ENCODE measurements at places on chromosomes 2 and 18.

GRCh38 chr2:196925768-196926561 lies 542 bp downstream of the PGAP1 start:
- DNase-seq = no peak

GRCh38 chr2:85772019-85772745 lies 18.4 kb downstream of the ATOH8 start:
- peak; percentile 97 for DNase-seq

- DNase-seq = peak; percentile 52
Measured at GRCh38 chr18:79933765-79934164, 17.7 kb downstream of the SLC66A2 start.

GRCh38 chr2:39504790-39505335 lies 67.8 kb upstream of the MAP4K3 start:
- DNase-seq = no peak

GRCh38 chr18:8359076-8359475 lies 250.2 kb upstream of the RAB12 start:
- no peak for DNase-seq

DNA sequence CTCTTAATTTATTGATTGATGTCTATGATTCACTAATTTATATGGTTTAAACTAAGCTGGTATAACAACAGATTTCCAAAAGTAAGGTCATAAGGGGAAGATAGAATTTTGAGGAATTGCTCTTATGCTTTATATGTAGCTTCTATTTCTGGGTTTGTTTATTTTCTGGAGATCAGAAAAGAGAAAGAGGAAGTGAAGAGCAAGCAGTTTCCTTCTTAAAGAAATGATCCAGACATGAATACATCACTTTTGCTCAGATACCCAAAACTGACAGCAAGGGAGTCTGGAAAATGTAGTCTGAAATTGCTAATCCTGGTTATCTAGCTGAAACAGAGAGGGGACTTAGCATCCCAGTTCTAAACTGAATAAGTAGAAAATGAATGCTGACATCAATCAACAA lies 912.5 kb upstream of the CRIM1 start:
- no peak for DNase-seq

DNA sequence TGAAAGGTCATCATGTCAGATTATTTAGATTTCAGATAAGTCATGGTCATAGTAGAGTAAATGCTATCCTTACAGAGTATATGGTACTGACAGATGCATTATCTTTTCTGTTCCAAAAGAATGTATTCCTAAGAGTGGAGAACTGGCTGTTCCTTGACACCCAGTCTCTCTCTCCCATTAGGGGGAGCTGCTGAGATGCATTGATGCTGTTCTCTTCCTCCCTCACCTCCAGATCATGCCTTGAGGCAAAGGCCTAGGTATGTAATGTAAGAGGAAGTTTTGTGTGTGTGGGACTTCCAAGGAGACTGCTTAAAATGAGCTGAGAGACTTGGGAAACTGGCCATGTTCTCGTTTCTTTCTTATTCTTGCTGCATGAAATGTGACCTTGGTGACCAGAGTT lies 979.5 kb upstream of the CELF4 start:
- no peak for DNase-seq

DNA sequence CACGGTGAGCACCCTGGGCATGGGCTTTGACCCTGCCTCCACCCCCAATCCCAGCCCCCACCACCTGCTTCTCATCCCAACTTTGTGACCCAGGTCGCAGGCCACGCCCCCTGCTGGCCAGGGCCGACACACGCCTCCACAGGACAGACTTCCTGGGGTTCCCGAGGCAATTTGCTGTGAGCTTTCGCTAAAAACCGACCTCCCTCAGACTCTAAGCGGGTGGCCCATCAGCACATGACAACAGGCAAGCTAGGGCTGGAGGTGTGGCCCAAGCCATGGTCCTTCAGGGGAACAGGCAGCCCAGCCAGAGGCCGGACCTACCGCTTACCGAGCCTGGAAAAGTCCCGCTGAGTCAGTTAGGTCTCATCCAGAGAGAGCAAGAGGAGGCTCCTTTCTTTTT lies 31.9 kb downstream of the C1QL2 start:
- DNase-seq = no peak

DNA sequence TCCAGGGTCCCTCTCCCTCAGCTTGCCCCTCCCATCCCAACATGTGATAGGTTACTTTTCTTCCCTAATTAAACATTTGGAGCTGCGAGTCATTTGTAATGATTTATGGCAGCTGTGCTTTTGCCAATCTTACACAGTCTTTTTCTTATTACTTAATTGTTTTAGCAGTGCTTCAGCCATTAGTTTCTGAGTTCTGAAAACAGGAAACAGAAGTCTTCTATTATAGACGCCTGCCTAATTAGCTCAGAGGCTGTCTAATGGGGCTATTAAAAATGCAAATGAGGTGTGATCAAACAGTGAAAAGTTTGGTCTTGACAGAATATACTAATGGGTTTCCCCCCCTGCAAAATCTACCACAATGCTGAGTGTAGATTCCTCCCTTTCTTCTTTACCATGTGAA lies 388.3 kb upstream of the CELF4 start:
- no peak for DNase-seq

- DNase-seq = no peak
Measured at GRCh38 chr2:136167721-136168475, 49.9 kb upstream of the CXCR4 start.

DNA sequence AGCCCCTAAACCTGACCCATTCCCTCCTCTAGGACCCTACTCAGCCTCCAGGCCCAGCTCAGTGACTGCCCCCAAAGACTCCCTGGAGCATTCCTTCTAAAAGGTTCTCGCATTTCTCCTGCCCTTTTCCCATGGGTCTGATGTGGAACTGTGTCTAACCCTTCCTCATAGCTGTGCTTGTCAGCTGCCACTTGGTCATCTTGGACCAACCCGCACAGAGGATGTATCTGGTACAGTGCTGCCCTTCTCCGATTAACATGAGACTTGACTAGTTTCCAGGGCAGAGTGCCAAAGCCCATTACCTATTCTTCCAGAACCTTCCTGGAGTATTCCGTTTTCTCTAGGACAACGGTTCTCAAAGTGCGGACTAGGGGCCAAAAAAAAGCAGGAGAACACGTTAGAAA lies 518 bp upstream of the NFU1 start:
- peak; percentile 70 for DNase-seq

GRCh38 chr2:183426825-183427224 lies 302.6 kb downstream of the NUP35 start:
- no peak for DNase-seq

GRCh38 chr2:118091631-118092030 lies 3.4 kb downstream of the INSIG2 start:
- no peak for DNase-seq

- DNase-seq = no peak
Measured at GRCh38 chr2:152627351-152627957, 89.8 kb downstream of the PRPF40A start.

DNA sequence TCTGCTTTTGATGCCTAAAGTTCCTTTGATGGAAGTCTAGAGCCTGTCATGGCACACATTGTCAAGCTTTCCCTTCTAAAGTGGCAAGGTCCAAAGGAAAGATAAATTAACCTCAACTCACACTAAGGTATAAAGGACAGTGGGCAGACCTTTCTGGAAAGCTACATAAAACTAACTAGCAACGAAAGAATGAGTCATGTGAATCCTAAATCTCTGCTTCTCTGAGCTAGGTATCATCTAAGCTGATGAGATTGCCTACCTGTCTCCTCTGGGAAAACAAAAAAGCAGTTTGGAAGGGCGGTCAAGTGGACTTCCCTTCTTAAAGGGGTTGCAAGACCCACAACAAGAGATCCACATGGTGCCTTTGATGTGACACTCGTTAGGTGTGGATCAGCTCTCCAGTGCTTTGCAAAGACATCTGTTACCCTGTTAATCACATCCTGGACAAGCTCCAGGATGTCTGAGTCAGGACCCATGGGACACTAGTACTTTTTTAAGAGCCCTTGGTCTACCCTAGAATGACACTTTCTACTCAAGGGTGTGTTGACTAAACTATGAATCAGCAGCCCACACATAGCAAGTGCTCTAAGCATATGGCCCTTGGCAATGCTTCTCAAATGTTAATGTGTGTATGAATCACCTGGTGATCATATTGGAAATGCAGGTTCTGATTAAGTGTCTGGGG lies 173.5 kb downstream of the ALK start:
- no peak for DNase-seq

DNA sequence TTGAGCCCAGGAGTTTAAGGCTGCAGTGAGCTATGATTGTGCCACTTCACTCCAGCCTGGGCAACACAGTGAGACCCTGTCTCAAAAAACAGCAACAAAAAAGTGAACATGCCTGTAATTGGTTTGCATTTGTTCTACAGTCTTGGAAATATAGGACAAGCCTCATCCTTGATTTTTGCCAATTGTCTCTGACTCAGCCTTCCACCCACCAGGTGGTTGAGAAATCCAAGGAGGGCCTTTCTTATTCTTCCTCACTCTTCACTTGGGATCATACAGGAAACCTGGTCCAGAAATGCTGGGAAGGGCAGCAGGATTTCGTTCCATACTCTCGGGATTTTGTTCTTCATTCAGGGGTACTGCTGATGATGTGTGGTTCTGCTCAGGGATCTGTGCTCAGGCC lies 94.6 kb downstream of the CDC42EP3 start:
- DNase-seq = no peak

GRCh38 chr2:105895990-105896764 lies 151.5 kb downstream of the NCK2 start:
- DNase-seq = no peak

DNA sequence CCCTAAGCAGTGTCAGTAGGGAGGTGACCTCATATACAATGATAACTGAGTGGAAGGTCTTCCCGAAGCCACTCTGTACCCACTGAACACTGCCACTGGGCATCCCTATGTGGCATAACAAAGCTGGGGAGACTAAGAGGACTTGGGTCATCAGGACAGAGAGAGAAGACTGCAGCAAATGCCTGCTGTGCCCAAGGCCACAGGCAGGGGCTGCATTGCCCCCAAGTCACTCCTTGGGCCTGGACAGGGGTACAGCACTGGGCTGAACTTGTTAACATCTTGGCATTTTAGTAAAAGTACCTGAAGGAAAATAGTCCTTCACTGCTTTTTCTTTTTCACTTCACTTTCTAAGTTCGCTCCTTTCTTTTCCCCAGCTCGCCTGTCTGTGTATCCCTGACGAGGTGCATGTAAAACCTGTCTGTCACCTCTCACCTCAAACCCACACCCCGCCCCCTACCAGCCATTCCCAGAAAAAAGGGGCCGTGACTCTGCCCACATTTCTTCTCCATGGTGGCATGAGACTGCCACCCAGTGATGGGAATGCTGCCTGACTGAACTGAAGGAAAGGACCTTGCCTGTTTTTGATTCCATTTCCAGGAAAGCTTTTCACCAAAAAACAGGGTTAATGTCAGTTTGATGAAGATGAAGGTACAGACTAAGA lies 62.9 kb downstream of the MTHFD2 start:
- no peak for DNase-seq

DNA sequence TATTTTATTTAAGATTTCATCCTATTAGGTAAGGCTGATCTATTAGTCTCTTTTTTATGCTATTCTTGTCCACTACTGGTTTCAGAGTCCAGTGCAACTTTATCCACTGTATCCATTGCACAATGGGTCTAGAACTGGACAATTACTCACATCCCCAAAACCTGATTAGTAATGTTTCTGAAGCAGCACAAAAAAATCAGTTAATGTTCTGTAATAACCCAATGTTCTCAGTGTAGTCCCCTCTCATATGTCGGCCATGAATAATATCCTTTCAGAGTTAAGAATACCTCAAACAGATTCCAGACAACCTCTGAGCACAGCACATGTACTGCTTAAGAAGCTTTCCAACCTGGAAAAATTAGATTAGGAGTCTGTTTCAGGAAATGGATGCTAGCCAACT lies 29.7 kb downstream of the MGAT4A start:
- DNase-seq = no peak

DNA sequence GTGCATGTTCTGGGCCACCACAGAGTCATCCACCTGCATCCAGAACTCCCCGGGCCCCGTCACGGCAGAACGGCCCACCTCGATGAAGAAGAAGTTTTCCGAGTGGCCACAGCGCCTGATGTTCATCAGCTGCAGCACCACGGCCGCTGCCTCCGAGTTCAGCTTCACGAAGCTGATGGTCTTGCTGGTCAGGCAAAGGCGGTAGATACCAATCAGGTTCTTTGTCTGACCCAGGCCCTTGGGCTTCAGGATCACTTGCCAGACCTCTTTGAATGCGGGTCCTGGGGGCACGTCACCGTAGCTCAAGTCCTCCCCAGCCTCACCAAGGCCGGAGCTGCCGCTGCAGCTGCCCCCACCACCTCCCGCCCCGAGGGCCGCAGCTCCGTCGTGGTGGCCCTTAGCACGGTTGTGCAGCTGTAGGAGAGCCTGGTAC lies 1.6 kb downstream of the IRS1 start:
- no peak for DNase-seq

GRCh38 chr18:49459404-49460171 lies 857 bp downstream of the DYM start:
- DNase-seq = no peak

DNA sequence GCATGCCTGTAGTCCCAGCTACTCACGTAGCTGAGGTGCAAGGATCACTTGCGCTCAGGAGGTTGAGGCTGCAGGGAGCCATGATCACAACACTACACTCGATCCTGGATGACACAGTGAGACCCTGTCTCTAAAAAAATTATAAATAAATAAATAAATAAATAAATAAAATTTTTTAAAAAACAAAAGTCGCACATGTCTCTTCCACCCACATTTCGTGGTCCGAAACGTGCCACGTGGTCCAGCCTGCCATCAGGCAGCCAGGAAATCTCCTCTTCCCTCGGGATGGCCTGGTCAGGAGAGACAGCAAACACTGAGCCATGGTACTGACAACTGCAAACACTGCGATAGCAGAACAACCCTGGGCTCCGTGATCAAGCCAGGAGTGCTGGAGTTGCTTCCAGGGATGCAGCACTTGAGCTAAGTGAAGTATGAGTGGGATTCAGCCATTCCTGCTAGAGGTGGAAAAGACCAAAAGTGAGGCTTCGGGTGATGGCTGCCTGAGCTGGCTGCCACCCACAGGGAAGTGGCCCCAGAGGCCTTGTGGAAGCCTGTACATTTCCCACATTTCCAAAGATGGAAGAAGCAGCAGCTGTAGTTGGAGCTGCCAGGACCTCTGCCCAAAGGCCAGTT lies 193.1 kb downstream of the SMAD2 start:
- DNase-seq = no peak

DNA sequence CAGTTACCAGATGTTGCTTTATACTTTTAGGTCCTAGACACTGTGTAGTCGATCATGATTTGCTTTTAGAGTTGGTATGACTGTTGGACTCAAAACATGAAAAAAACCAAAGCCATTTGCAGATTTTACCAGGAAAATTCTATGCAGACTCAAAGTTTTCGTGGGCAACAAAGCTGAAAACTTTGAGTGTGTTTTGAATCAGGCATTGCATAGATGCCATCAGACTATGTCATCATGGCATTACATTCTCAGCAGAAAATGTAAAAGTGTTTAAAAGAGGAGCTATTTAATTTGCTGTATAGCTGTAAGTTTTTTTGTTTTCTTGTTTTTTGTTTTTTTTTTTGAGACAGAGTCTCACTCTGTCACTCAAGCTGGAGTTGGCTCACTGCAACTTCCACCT lies 43.5 kb upstream of the ELAC1 start:
- no peak for DNase-seq

DNA sequence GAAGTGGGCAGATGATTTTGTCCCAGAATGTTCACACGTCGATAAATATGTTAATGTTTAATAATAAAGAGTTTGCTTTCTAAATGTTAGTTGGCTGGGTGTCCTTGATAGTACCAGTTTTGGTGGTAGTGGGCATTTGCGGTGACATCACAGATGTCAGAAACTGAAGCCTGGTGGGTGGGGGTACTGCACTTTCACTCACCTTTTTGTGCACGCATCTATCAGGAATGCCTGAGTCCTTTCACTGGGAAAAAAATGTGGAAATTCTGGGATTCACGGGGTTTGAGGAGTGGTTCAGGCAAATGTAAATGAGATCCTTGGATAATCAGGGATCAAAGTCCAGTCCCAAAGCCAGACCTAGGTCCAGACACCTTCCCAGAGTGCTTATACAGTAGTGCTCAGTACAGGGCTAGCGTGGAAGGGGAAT lies 3.2 kb downstream of the EPAS1 start:
- DNase-seq = peak; percentile 44

All from suprapubic skin (tissue), 4 donors.